Thymus (tissue), 14 donors: ENCODE measurements at places on chromosomes 3 and 15. TPM values are rescaled to one million over a fixed set of nuclear protein-coding genes. Genes with fewer than 3 reads are reported as not detected.

GRCh38 chr3:171801738-171802589, 8.3 kb downstream of the PLD1 start:
- DNase-seq, result no peak

The LCTL gene
- not detected for total RNA-seq

DNA sequence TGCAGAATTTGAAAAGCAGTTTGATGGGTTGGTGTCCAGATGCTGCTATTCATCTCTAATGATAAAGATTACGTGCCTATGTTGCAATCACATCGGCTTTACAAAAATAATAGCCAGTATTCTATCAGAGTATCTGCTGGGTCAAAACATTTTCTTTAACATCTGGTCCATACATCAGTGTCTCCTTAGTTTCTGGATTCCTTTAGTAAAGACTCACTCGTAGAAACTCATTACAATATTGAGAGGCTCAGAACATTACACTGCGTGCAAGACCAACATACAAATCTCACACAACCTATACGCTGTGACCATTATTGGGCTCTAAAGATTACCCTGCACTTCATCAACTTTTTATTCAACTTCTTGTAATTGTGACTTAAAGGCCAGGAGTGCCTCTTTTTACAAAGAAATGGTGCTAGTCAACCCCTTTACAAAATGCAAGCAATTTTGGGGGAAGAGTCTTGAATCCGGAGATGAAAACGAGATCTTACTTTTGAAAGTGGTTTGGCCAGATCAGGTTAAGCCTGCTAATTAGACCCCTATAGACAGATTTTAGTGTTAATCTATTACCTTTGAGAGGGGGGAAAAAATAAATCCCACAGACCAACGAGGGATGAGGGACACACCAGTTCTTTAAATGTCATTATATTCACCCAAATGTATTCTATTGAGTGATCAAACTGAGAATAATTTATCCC, 2.9 kb downstream of the TRA2B start:
- no peak for DNase-seq

- DNase-seq, result no peak
Measured at GRCh38 chr3:54709785-54710184, 218.1 kb downstream of the LRTM1 start.

GRCh38 chr3:15636028-15636709, 34.6 kb downstream of the BTD start:
- no peak for DNase-seq

The SCG5 gene
- total RNA-seq, result 2.0 TPM

The ROPN1 gene
- total RNA-seq, result 0.09 TPM

GRCh38 chr15:51286816-51287215, 51.6 kb downstream of the CYP19A1 start:
- no peak for DNase-seq
